ENCODE measurements at places on chromosomes 6 and 20.
A peak's percentile ranks its signal among the peaks of the same experiment; 100 is the strongest.

DNA sequence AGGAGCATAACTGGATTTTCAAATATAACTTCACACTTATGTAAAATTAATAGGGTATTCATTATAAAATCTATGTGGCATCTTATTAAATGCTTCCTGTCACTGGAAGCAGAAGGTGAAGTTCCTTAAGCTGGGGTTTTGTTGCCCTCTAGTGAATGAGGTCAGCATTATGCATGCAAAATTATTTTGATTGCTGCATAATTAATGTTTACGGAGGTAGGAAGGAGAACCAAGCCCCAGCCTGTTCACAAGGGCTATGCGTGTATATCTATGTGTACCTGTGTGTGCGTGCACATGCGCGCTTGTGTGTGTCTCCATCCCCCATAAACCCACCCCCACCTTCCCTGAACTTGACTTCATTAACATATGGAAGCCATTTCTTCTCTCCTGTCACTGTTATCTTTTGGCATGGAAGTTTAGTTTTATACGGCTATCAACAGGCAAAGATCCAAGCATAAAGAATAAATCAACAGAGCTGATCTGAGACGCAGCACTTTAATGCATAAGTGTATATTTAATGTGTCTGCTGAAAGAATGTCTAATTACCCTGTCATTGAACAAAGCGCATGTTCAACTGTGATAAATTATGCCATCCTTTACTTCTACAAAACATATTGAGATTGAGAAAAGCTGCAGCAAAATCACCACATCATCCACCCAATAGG is 90.2 kb upstream of the CDH4 start:
- no peak for DNase-seq

DNA sequence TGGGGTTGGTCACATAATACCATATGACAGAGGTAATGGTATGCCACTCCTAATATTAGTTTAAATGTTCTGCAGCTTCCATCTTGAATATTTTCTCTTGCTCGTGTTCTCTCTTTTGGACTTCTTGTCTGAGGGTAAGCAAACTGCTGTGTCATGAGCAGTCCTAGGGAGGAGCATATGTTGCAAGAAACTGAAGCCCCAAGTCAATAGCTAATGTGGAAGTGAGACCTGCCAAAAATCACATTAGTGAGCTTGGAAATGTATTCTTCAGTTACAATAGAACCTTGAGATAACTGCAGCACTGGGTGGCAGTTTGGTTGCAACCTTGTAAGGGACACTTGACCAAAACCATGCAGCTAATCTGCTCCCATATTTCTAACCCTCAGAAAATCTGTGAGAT is 178.2 kb upstream of the IMPG1 start:
- DNase-seq: no peak

- DNase-seq: no peak
Measured at GRCh38 chr6:161082215-161082614, 90.6 kb downstream of the MAP3K4 start.

DNA sequence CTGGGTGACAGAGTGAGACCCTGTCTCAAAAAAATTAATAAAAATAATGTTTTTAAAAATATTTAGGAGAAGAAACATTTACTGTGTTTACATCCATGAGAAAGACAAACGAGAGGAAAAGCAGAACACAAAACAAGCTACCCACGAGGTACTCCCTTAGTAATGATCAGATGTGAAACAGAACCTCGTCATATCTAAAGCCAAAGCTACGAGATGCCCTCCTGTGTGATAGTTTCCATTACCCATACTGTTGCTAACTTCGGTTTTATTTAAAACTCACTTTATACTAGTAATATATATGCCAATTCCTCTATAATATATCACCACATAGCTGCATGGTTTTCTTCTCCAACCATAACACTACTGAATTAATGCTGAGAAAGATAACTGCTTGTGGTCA is 21.1 kb downstream of the SUMO4 start:
- DNase-seq: no peak

GRCh38 chr6:7171733-7172132 is 64.0 kb downstream of the RREB1 start:
- DNase-seq: no peak

GRCh38 chr6:122984393-122984792 is 11.6 kb upstream of the CLVS2 start:
- DNase-seq: no peak

DNA sequence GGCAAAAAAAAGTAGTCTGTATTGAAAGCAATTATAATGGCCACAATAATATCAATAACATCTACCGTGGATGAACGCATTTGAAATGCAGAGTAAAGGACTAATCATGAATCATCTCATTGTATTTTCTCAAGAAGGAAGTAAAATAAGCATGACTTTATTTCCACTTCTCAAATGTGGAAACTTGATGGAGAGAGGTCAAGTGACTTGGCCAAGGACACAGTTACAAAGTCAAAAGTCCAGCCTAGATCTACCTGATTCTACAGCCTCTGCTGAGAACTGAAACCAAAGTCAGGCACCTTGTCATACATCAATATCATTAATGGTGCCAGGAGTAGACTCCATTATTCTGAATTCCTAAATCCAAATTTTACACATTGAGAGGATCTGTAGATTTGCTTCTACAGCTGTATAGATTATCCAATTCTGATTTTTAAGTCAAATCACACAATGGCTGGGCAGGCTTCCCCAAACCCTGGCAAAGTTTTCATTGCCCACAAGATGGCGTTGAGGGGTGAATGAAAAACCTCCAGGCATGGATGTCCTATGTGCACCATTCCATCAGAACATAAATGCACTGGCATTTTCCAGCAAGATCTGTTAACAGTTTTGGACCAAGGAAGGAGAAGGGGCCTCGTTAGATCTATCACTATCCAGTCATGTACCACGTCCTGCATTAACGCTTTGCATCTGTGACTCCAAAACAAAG is 423.1 kb downstream of the MAFB start:
- DNase-seq: peak; percentile 26

DNA sequence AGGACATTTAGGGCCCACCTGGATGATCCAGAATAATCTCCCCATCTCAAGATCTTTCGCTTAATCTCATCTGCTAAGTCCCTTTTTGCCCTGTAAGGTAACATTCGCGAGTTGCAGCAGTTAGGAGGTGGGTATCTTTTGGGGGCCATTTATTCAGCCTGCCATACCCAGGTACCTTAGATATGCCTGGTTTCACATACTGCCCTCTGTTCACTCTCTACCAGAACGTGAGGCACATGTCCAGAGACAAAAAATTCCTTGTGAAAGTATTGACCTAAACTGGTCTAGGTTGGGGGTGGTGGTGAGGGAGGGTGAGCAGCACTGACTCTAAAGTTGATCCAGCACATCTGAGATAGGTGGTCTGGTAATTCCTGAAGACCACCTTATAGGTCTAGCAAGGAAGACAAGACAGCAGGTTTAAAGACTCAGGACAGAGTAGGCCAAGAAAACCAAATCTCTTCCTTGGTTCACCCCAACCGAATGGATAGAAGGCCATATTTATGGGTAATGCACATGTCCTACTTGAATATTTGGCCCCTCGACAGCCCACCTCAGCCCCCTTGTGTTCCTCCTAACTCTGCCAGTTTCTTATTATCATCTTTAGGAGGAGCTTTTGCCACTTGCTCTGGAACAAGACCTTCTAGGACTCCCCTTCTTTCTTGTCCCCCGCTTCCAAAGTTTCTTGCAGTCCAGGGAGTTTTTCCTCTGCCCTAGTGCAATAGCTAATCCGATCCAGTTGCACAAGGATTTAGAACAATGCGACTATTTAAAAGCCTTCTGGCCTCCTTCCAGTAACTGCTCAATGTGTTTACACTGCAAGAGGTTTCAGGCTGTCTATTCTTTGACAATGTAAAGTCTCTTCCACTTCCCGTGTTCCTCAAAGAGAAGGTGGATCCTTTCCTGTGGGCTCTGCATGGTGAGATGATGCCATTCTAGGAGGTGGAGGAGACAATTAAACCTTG is 213.0 kb upstream of the LAMP5 start:
- peak; percentile 70 for DNase-seq

- DNase-seq: no peak
Measured at GRCh38 chr6:4322846-4323309, 187.5 kb upstream of the ECI2 start.

DNA sequence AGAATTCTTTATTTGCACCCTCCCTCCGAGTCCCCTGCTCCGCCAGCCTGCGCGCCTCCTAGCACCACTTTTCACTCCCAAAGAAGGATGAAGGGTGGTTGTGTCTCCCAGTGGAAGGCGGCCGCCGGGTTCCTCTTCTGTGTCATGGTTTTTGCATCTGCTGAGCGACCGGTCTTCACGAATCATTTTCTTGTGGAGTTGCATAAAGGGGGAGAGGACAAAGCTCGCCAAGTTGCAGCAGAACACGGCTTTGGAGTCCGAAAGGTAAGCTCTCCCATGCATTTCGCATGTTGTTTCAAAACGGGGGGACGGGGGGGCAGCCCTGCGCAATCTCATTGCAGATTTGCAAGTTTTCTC is 357 bp downstream of the PCSK2 start:
- no peak for DNase-seq

DNA sequence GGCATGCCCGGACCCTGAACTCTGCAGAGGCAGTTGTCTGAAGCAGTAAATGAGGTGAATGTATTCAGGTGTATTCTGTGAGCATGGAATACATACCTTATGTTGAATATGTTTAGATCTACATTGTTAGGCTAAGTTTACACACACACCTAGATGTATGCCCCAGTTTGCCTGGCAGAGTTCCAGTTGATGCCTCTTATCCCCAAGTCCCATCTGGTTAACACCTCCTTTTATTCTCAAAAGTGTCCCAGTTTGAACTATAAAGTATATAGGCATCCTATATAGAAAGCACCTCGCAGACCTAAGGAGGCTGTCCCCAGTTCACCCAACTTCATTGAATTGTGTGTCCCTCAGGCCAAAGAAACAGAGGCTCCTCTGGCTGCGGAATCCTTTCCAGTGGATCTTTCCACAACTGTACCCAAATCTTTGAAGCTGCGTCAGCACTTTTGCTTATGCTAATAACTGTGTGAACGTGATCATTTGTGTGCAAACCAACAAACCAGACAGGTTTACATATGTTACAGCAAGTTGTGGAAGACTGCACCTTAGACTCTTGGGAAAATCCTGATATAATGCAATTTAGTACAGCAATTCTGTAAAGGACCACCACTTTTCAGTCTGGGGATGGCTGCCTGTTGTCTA is 4.8 kb upstream of the DHX35 start:
- DNase-seq: no peak

DNA sequence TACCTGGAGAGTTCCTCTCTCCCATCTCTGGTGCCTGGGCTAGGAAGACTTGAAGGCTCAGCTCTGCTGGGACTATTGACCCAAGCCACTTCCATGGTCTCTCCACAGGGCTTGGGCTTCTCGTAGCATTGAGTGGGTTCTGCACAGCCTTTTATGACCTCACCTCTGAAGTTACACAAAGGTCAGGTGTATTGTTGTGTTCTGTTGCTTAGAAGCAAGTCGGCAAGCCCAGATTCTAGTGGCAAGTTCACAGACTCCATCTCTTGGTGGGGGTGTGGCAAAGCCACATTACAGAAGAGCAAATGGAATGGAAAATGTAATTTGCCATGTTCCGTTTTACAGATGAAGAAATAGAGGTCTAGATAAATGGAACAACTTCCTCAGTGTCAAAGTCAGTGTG is 13.5 kb downstream of the BPI start:
- DNase-seq: no peak

DNA sequence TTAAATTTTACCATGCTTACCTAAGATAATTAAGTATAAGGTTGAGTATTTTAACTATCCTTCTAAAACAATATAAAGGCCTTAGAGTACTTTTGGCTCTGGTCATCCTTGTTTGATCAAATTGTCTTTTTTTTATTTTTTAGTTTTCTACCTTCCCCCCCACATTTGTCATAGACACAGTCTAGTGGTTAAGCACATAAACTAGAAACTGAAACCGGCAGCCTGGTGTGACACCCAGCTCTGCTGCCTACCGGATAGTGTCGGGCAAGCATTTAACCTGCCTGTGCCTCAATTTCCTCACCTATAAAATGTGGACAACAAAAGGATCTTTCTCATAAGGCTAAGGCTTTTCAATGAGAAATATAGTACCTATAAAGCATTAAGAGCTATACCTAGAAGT is 21.6 kb upstream of the TULP4 start:
- no peak for DNase-seq

DNA sequence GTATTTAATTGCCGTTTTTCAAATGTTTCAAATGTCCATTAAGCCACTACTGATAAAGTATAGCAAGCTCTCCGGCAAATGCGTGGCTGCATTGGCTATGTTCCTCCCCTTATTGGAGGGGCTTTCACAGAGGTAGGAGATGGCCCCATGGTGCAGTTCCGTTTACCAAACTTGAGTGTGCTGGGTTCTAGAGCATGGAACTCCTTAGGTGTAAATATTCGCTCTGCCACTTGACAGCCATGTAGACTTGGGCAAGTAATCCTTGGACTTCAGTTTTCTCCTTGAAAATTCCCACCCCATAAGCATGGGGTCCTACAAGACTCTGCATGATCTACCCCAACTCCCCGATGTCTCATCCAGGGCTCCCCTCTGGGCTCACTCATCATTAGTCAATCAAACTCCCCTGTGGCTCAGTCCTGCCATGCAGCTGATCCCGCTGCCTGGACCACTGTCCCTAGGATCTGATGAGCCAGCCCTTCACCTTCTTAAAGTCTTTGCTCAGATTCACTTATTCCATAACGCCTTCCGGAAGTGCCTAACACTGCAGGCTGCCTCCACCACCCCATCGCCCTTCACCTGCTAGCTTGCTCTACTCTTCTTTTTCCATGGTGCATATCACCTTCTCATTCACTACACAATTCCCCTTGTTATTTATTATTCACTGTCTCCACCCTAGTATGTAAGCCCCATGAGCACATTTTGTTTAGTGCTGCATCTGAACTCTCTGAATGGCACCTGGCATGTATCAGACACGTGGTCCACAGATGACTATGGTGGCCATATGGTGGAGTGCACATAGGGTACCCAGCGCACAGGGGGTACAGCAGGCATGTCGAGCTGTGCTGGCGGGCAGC is 18.8 kb downstream of the PRR18 start:
- DNase-seq: no peak

DNA sequence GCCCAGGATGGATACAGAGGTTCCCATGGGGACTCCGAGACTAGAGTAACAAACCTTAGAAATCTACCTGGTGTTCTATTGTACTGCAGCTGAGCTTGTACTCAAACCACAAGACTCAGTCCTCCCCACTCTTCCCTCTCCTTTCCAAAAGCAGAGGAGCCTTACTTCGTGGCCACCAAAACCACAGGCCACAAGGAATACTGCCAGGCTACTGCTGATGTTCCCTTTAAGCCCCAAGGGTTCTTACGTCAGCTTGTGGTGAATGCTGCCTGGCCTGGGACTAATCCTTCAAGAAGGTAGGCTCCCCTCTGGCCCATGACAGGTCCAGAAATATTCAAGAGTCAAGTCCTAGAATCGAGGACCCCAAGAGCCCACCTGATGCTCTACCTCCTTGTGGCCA is 10.5 kb upstream of the DEFB128 start:
- no peak for DNase-seq
